Fibroblast of skin of abdomen (primary cell): ENCODE measurements at places on chromosomes 7 and 10.

DNA sequence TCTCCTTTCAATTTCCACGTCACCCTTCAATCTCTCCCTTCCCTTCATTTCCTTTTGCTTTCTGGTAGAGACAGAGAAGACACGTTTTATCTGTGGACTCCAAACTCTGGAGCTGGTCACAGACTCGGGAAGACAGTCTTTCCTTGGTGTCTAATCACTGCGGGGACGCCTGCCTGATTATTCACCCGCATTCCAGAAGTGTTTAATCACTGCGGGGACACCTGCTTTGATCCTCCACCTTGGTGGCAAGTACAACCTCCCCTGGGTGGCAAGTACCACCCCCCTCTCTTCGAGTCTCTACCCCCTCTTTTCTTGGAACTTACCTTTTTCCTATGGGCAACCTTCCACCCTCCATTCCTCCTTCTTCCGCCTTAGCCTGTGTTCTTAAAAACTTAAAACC lies 15.3 kb upstream of the LRRC61 start:
- no peak for DNase-seq

GRCh38 chr7:146412781-146413180 lies 296.2 kb downstream of the CNTNAP2 start:
- peak; percentile 67 for DNase-seq

DNA sequence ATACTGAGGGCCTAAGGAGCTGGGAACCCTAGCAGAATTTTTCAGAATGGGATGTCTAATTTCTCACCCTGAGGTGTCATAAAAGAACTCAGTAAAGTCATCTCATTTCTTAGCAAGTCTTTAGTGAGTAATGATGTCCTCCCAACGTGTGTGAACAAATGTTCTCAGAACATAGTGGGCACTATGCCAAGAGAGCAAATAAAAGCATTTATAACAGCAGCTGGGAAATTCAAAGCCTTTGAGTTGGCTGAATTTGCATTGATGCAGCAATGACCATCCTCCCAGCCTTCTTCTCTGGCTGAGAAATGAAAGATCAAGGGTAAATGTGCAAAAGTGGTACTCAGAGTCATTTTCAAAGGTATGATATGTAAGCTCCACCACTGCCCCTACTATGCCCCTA lies 109.4 kb downstream of the FAM107B start:
- DNase-seq, result no peak

DNA sequence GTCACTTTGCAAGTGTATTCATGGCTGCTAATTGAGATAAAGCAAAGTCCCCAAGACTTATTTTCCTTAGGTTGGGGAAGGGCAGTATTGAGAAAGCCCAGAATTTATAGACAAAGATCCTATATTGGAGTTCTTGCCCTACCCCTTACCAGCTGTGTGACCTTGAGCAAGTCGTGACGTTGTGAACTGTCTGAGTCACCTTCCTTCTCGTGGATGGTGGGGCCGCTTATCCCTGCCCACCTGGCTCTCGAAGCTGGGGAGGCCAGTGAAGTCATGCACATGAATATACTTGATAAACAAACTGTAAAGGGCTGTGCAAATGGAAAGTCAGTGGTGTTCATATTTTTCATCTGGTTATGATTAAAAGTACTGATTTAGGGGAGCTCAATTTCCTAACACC lies 127.4 kb downstream of the TACC2 start:
- no peak for DNase-seq

DNA sequence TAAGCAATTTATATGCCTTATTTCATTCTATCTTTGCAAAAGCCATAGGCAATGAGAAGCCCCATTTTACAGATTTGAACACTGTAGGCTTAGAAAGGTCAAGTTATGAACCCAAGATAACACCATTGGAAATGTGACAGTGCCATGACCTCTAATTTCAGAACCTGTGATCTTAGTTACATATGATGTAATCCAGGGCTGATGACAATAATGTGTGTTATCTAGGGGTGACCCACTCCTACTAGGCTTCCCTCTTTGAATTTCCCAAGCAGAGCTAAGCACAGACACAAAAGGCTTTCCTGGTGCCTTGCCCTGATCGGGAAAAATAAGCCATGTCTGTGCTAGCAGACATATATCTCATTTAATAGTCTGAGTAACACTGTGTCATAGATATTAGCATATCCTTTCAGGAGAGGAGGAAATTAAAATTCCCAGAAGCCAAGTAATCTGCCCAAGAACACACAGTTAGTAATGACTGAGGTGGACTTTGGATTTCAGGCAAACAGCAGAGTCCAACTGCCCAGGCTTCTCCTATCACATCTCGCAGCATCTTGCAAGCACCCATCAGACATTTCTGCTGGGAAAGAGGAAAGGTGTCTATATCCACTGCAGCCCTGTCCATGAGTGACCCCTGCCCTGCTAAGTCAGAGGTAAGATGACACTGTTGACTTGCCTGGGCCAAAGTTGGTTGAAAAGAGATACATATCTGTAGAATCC lies 2.8 kb upstream of the TECTB start:
- DNase-seq, result peak; percentile 42

DNA sequence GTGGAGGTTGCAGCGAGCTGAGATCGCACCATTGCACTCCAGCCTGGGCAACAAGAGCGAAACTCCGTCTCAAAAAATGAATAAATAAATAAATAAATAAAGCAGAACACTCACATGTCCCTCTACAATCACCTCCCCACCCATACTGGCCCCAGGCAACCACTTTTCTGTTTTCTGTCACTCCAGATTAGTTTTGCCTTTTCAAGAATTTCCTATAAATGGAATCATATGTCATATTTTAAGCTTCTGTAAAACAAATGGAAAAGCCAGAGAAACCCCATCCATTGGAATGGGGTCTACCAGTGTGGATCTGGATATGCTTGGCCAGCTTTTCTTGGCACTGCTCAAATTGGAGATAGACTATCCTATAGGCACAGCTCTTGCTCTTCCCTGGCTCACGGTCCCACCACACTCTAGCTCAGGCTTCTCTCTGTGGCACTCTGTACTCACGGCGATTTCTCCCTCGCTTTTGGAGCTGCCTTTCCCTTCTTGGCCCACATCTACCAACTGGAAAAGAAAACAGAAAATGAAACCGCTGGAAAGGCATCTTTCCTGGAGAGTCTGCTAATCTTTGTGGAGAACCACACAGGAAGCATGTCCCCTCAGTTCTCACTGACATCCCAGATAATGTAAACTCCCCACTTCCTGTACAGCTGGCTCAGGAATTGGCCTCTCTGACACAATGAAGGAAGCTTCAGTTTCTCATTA lies 210.1 kb downstream of the JCAD start:
- DNase-seq, result peak; percentile 82

- peak; percentile 97 for DNase-seq
These were observed 37.2 kb downstream of the PLEKHS1 start for GRCh38 chr10:113788604-113789083.

DNA sequence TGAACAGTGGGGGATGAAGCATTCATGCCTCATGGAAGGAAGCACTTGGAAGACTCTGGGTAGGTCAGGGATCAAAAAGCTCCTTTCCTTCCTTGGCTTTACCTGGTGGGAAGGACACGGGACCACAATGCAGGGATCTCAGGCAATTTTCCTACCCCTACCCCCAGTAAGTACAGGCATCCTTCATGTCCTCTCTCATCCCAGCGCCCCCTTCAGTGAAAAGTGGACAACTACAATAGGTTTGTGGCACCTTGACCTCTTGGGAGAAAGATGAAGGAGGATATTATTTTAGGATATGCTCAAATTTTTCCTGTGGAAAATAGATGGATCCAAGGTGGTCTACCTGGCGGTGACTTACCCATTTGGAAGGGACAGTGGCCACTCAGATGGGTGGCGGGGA lies 16.5 kb downstream of the AFAP1L2 start:
- no peak for DNase-seq

DNA sequence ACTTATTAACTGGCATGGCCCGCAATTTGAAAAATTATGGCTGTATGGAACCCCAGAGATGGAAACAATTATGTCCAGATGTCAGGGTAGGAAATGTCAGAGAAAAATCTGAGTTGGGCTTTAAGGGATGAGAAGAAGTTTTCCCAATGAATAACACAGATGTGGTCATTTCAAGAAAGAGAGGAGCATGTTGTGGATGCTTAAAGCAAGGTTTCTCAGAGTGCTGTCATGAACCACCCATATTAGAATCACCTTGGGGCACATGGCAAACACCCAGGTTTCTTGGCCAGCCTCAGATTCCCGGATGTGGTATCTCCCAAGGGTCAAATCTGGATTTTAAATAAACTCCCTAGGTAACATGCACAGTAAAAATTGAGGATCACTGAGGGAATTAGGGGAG lies 43.6 kb downstream of the LAMB4 start:
- peak; percentile 56 for DNase-seq

- no peak for DNase-seq
These were observed 35.1 kb upstream of the DNAJB6 start for GRCh38 chr7:157301610-157302120.

GRCh38 chr7:36180121-36180520 lies 27.1 kb downstream of the EEPD1 start:
- no peak for DNase-seq

GRCh38 chr7:2416063-2416462 lies 12.7 kb downstream of the CHST12 start:
- no peak for DNase-seq

DNA sequence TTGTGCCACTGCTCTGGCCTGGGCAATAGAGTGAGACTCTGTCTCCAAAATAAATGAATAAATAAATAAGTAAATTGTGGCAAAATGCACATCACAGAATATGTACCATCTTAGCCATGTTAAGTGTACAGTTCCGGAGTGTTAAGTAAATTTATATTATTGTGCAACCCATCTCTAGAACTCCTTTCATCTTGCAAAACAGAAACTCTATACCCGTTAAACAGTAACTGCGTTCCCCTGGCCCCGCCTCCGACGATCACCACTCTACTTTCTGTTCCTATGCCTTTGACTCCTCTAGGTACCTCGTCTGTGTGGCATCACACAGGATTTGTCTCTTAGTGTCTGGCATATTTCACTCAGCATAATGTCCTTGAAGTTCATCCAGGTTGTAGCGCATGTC lies 356.4 kb upstream of the FOXK1 start:
- no peak for DNase-seq

- peak; percentile 59 for DNase-seq
These were observed 4.9 kb upstream of the SCD start for GRCh38 chr10:100341953-100342626.

- DNase-seq, result no peak
These were observed 59.4 kb downstream of the MDFIC start for GRCh38 chr7:114981323-114981722.

DNA sequence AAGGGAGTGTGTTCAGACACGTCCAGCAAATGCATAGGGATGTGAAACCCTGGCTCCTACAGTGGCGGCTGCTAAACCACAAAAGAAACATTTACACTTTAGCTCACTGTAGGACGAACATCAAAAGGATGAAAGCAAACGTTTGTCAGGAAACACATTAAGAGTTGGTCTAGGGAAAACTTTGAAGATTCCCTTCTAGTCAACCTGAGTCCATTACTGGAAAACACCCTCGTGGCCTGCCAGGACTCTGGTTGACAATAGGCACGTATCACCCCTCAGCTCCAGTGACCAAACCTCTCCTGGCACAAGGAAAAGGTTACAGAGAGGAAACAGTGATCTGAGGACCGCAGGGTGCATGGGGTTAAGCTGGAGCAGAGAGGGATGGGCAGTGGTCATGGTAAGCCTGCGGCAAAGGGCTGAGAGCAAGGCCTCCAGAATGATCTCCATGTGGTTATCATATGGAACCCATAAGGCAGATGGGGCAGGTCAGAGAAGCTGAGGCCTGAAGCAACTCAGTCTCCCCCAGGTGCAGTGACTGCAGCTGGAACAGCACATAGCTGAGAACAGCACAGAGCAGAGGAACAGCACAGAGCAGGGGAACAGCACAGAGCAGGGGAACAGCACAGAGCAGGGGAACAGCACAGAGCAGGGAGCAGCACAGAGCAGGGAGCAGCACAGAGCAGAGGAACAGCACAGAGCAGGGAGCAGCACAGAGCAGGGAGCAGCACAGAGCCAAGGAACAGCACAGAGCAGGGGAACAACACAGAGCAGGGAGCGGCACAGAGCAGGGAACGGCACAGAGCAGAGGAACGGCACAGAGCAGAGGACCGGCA lies 49.9 kb downstream of the CHST15 start:
- peak; percentile 8 for DNase-seq

DNA sequence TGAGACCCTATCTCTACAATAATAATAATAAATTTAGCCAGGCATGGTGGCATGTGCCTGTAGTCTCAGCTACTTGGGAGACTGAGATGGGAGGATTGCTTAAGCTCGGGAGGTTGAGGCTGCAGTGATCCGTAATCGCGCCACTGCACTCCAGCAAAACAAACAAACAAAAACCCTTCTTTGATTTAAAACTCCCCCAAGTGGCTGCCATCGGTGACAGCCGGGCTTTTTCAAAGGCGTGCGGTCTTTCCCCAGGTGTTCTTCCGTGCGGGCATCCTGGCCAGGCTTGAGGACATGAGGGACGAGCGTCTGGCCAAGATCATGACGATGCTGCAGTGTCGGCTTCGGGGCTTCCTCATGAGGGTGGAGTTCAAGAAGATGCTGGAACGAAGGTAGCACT lies 1.9 kb upstream of the MYH16 start:
- no peak for DNase-seq

DNA sequence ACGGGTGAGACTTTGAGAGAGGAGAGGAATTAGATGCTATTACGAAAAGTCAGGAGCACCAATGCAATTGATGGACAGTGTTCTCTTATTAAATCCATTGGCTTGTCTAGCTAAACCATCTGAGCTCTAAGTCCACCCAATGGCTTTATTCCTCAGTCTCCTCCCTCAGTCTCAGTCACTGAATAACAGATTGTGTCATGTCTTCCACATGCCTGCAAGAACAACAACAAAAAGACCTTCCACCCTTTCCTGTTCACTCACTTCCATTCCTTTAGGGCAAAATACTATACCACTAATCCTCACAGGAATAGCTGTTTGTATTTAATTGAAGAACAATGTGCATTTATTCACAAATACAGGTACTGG lies 154.8 kb upstream of the LAMB4 start:
- DNase-seq, result no peak

DNA sequence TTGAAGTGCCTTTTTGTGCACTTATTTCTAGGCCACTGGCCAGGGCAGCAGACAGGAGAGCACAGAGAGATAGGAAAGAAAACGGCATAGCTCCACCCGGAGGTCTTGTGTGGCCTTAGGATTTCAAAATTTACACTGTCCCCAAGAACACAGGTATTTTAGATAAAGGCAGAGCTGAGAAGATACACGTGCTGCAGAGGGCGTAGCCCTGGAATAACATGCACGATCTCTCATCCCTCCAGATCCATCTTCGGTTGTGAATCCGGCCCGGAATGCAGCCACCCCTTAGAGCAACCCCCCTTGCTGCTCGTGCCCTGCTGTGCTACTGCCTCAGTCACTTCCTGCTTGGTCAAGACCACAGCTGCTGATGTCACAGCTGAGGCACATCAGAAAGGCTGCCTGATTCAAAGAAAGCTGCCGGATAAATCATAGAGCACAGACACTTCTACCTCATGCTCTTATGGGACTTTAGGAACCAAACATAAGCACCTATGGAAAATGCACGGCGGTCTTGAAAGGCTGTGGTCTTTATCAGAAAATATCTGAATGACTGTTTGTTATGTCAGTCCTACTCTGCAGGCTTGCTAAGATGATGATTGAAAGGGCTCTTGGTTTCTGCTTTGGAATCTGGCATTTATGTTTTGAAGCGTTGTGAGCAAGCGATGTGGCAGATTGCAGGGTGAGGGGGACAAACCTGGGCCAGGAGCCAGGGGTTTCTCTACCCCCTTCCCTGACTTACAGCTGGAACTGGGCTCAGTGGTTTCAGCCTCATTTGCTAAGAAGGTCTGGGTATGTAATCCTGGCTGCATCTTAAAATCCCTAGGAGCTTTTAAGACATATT lies 152.0 kb downstream of the SVIL start:
- DNase-seq, result peak; percentile 76
